GM20000 (cell line): ENCODE measurements at places on chromosomes 16 and 17.

DNA sequence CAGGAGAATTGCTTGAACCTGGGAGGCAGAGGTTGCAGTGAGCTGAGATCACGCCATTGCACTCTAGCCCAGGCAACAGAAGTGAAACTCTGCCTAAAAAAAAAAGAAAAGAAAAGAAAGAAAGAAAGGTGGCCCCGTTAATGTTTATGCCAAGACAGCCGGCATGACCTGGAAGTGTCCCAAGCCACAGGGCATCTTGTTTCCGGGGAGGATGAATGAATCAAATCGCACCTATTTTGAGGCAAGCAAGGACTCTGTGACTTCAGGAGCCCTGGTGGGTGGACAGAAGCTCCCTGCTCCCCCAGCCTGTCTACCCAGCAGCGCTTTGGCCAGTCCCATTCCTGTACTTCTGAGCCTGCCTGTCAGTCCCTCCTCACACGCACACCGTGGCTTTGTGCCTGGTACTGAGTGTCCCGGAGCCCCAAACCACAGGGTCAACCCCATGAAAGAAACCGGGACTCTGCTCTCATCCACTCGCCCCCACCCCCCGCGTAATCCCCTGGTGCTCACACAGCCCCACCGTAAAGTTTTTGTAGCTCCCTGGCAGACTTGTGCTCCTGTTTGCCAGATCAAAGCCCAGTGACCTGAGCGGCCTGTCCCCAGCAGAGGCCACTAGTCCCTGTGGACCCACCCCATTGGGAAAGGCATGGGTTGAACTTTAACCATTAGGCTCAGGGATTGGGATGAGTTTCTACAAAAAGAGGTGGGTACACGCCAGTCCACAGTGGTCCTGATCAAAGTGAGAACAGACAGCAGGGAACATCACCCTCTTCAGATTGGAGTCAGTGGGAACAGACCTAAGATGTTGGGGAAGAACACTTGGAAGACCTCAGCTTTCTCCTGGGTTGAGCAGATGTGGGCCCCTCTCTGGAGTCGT is 19.3 kb downstream of the CD2BP2 start:
- DNase-seq: no peak

DNA sequence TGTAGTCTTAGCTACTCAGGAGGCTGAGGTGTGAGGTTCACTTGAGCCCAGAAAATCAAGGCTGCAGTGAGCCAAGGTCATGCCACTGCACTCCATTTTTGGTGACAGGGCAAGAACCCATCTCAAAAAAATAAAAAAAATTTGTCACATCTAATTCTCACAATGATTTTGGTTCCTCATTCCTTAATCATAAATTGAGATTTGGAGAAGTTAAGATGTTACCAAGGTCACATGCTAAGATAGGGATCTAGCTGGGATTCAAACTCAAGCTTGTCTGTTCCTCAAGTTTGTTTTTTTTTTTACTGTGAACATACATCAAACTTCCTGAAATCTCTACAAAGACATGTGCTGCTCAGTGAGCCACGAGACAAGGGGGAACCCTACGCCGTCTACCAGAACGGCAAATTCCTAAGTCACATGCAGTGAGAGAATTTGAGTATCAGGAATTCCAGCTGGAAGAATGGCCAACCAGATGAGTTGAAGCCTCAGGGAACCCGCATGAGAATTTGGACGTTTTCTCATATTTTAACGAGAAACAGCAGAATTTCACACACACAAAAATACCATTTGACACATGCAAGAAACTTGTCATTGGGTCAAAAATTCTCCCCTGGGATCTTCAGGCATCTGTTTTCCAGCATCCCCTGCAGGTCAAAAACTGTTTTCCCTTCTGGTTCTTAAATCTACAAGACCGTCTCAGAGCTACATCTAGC is 414.1 kb upstream of the GOT2 start:
- no peak for DNase-seq

DNA sequence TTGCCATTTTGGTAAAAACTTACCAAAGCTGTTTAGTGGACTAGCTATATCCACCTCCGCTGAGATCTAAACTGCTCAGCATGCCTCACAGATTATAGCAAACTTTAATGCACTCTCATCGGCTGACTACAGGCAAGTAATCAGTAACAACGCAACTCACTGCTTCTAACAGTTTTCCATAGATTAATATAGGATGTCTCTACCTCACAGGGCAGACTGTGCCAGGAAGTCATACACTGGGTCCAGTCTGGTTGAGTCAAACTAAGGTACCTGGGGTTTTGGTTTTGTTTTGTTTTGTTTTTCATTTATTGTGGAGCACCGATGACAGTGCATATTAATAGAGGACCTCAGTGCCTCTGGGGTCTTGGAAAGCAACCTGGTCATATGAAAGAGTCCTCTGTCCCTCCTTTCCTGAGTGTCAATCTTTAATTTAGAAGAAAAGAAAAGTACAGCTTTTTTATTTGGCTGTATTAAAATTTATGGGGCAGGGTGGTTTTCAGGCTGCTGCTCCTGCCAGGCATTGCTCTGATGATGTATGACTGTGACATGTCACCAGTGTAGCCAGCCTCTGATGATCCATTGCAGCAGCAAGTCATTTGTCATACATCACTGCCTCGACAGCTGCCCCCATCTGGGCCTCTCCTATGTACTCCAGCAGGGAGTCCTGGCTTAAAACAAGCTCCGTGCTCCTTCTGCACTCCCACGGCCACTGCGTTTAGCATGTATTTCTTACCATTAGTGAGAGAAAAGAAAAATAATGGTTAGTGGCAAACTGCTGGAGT is 854.1 kb downstream of the KCNJ2 start:
- DNase-seq: no peak

GRCh38 chr17:41486809-41487530 is 2.7 kb downstream of the KRT36 start:
- DNase-seq: peak; percentile 38

GRCh38 chr17:28346199-28346580 is 10.6 kb downstream of the TNFAIP1 start:
- no peak for DNase-seq

GRCh38 chr17:35342276-35342675 is 31.1 kb downstream of the SLFN11 start:
- DNase-seq: no peak

DNA sequence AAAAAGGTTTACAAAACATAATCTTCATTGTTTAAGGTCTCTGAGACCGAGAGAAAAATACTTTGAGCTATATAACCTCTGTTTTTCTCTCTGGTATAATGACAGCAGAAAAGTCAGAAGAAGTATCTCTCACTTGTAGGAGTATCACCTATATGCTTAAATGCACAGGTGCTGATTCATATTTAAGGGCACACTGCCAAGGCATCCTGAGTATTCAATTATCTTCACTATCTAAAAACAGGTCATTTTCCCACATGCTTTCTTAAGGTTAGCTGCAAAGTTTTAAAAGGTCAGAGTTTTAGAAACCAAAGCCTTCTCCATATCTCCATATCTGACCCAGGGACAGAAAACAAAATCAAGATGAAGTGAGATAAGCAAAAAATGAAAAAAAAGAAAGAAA is 99.3 kb upstream of the C17orf78 start:
- no peak for DNase-seq

DNA sequence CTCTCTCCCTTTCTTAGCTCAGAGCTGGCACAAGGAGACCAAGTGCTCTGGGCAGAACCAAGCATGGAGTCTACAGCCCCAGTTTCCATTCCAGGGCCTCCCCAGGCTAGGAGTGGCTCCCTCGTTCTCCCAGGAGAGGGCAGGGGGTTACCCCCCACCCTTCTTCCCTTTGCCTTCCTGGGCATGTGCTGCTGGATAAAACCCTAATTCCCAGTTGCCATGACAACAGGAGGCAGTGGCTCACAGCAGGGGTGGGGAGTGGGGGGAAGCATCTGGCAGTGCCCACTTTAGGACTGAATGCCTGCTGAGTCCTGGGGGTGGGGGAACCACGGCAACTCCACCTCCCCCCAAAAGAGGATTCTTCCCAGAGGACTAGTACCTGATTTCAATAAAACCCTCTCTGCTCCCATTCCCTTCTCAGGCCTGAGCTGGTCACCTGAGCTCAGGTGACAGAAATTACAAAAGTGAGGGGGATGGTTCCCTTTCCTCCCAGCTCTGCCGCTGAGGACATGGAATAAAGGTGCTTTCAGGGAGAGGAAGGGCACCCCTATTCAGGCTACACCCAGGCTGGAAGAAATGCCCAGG is 1.8 kb downstream of the MPP2 start:
- DNase-seq: no peak

GRCh38 chr16:86376837-86377236 is 133.5 kb upstream of the FOXF1 start:
- no peak for DNase-seq

GRCh38 chr16:1706386-1707192 is 594 bp downstream of the MAPK8IP3 start:
- DNase-seq: peak; percentile 80

DNA sequence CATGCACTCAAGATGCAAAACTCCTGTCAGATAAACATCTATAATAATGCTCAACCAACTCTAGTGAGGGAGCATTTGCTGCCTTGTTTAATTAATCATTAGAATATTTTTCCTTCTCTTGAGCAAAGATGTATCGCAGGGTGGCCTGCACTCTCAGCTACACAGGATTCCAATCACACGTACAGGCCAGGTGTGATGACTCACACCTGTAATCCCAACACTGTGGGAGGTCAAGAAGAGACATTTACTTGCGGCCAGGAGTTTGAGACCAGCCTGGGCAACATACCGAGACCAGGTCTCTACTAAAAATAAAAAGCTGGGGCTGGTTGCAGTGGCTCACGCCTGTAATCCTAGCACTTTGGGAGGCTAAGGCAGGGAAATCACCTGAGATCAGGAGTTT is 49.1 kb downstream of the ARHGAP17 start:
- DNase-seq: no peak

DNA sequence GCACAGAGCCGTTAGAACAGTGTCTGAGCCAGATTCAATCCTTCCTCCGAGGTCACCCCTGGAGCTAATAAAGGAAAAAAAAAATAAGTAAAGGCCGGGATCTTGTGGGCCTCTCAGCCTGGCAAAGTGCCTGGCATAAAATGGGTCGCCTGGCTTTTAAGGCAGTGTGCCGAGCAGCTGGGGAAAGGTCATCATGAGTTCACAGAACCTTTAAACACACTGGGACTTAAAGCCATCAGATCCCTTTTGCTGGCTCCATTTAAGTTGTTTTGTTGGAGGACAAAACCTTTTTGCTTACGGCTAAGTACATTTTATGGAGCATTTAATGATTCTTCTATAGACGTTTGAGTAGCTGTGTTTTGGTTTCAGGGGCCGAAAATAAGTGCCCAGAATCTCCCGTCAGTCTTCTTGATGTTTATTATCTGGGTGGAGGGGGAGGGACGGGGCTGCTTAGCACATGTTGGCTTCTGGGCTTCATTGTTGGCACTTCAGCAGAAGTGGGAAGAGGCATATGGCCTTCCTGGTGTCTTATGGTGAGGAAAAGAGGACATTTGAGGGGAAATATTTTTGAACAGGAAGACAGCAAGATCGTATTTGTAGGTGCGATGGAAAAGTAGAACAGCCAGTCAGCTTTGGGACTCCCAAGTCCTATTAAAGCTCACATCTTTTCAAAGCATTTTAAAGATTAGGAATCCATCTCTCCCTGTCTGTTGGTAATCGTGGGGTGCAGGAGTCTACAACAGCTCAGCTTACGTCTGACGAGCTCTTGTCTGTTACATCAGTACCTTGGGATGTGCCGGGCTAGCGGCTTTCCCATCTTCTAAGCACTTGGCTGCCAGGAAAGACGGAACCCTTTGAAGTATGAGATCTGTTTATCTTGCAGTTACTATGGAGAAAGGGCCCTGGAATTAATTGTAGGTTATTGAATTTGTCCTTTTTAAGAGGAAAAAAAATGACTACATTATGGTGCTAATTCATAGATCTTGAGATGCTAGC is 31.1 kb downstream of the RBFOX1 start:
- DNase-seq: no peak

GRCh38 chr17:60941028-60941427 is 263.4 kb downstream of the BCAS3 start:
- no peak for DNase-seq

- DNase-seq: no peak
Observed at GRCh38 chr16:73028721-73029361, 19.1 kb downstream of the ZFHX3 start.

- DNase-seq: peak; percentile 87
Observed at GRCh38 chr16:58025351-58026138, at the start of gene MMP15. Gene MMP15, plus strand, starts transcription at chr16:58025754. Its CDS starts 597 bp downstream, at chr16:58026351.

GRCh38 chr17:44033861-44034408 is 19.2 kb upstream of the TMEM101 start:
- no peak for DNase-seq

DNA sequence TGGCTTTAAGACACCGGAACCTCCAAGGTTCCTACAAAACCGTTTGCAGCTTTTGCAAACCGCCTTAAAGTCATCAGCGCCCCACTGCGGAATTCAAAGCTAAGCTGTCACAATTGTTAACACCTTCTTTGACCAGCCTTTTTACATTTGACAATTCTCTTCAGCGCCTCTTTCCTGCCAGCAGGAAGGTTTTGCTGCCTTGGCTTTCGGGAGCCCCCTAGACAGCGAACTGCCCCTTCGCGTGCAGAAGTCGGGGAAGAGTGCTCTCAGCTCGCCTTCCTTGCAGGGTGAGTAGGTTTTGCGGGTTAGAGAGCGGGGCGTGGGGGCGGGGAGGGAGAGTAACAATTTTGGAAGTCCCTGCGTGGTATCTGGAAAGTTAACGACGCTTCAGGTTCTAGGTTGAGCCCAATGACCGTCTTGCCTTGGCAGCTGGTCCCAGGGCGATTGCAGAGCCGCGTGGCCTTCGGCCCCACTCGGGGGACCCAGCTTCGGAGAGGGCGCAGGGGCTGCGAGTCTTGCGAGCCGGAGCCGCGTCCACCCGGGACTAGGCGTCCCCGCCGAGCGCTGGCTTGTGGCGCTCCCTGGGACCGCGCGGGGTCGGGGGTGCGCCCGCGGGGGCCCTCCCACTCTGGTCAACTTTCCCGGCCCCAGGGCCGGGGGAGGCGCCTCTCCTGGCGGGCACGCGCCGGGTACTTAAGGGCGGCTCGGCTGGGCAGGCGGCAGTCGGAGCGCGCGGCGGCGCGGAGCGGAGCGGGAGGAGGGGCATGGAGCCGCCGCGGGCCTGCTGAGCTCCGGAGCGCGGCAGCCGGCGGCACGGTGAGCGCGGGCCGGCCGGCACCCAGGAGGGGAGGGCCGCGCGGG is at the start of gene HAS3:
HAS3 (plus strand) TSS at position 153 of the 861 bp plus-strand sequence. CDS start 3,743 bp downstream, outside the sequence.
- DNase-seq: peak; percentile 84

DNA sequence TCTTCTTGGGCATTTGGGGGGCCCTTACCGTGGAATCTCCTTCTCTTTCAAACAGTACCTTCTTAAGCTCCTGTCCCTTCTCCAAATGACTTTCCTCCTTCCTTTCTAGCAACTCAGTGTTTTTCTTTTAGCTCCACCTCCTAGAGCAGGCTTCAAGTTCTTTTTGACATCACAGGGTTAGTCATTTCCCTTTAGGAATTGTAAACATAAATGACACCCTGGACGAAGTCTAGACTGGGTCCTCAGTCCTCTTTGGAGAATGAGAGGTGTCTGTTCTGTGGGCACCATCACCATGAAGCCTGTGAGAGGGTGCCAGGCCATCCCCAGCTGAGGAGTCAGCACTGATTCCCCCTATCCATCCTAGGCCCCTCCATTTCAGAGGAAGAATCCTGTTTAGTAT is 94.7 kb downstream of the SALL1 start:
- DNase-seq: no peak

- DNase-seq: no peak
Observed at GRCh38 chr17:37391146-37391545, 15.4 kb downstream of the C17orf78 start.
